ENCODE measurements at places on chromosomes 5 and 9. TPM values are rescaled to one million over a fixed set of nuclear protein-coding genes. Genes with fewer than 3 reads are reported as not detected.

The C5orf58 gene
- not detected for total RNA-seq

The LCN1 gene
- not detected for total RNA-seq

GRCh38 chr9:73549991-73550390, 398.3 kb downstream of the ANXA1 start:
- DNase-seq = no peak

DNA sequence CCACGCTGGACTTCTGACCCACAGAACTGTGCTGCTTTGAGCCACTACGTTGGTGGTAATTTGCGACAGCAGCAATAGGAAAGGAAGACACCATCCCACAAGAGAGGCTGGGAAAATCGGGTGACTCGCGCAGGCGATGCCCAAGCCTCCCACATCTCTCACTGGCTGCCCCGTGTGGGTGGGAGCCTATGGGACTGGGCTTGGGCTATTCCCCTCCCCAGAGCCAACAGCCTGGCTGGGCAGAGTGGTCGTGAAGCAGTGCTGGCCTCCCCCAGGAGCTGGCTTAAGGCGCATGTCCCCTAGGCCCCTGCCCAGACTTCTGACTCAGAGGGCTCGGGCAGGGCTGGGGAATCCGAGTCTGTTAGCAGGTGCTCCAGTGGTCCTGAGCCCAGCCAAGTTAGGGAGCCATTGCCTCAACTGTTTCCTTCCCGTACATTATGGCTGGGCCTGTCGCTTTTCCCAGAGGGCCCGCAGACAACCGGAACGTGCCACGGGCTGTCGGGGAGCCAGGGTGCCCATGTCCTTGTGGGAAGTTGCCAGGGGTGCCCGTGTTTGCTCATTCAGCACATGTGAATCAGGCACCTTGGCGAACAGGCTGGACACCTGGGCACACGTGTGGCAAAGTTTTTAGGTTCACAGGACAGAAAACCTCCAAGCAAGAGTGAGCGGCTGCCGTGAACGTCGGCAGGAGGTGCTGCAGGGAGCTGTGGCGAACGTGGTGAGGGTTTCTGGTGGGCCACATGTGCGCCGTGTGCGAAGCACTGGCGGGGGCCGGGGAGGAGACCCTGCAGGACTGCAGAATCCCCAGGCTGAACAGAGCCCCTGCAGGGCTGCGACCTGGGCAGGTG, 7.0 kb upstream of the RASGEF1C start:
- no peak for DNase-seq

GRCh38 chr9:69325409-69326212, 596 bp downstream of the ENTREP1 start:
- peak; percentile 20 for DNase-seq

DNA sequence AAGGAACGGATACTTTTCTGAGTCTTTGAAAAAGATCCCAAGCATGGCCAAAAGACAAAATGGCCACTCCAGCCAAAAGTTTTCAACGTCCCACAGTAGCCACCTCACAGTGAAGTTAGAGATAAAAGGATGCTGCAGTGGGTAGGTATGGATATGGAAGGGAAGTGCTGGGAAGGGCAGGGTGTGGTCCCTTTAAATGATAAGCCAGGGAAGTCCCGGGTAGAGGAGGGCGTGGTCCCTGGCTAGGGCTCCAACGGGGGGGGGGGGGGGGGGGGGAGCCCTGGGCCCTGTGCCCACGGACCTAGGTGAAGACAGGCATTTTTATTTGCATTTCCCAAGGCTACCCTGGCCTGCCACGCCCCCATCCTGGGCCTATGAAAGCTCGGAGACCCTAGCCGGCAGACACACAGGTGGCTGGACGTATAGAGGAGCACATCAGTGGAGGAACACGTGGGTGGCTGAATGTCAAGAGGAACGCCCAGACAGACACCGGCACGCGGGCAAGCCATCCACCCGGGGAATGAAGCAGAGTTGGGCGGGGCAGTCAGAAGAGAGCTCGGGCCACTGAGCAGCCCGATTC, 306.7 kb downstream of the NFIB start:
- peak; percentile 25 for DNase-seq

The C5orf47 gene
- total RNA-seq = not detected

DNA sequence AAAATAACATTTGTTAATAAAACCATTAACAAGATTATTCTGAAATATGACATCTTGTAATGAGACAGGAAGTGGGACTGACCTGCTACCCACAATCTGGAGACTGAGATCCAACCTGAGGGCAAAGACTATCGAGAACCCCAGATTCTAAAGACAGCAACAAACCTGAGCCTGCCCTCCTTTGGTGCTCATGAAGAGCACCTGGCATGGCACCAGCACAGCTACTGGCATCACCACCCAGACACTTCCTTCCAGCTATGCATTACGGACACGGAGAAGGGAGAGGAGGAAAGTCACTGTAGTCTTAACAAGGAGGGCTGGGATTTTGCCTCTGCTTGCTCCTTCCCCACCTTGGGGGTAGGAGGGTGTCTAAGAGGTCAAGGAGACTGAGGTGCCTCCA, 105.5 kb downstream of the AUH start:
- DNase-seq = no peak

The SH3TC2 gene
- total RNA-seq = 2.5 TPM

DNA sequence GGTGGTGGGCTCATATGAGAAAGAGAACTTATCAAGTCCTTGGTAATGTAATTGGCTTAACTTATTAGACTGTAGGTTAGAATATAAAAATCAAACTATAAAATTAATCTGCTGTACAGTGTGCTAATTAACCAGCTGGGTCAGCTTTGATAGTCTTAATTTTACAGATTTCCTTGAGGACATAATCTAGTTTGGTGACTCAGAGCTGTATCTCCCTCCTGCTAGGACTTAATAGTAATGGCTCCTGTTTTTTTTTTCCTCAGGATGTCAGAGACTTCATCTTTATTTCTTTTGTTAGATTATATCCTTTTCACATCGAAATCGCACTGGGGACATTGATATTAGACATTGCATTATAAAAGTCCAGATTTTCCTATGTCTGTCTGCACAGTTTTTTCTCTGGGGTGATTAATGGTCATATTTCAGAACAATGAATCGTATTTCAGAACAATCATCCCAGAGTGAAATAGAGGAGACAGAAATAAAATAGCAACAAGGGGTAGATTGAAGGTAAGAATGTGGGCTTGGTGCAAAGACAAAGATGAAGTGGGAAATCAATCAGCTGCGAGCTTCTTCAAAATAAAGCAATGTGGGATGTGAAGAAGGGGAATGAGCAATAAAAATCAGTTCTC, 346.4 kb upstream of the RIOK2 start:
- no peak for DNase-seq

DNA sequence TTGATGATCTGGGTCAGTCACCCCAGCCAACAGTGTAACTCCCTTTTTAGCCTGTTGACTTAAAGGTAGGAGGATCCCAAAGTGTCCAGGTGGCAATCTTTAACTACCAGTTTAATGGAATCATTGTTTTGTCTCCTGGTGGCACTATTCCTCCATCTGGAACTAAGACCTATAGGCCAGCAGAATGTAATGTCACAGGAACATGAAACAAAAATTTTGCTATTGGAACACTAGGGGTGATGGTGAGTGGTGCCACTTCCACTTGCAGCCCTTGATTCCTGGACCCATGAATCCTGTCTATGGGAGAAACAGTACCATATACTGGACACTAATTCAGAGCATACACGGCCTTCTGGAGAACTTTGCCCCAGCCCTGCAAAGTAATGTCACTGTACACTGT, 219.5 kb upstream of the RASA1 start:
- DNase-seq = no peak

The PLAC8L1 gene
- total RNA-seq = not detected

Measured in colonic mucosa (tissue), 4 donors.